Activated CD8-positive, alpha-beta memory T cell treated with anti-CD3 and anti-CD28 coated beads for 4 hours (primary cell): ENCODE measurements at places on chromosomes 7 and 10.

DNA sequence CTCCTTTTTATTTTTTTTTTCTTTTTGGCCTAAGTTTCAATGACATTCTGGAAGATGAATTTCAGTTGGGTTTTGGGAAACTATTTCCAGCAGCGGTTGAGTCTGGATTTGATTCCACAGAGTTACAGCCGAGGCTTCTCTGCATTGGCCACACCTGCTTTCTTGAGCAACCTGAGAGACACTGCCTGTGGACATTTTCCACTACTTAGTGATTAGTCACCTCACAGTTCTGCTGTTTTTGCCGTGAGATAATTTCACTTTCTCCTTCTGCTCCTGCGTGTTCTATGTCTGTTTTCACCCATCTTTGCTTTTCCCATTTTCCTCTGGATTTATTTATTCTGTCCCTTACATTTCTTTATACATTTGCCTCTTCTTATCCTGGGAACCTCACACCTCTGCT is 243.0 kb downstream of the BICC1 start:
- DNase-seq, result no peak

DNA sequence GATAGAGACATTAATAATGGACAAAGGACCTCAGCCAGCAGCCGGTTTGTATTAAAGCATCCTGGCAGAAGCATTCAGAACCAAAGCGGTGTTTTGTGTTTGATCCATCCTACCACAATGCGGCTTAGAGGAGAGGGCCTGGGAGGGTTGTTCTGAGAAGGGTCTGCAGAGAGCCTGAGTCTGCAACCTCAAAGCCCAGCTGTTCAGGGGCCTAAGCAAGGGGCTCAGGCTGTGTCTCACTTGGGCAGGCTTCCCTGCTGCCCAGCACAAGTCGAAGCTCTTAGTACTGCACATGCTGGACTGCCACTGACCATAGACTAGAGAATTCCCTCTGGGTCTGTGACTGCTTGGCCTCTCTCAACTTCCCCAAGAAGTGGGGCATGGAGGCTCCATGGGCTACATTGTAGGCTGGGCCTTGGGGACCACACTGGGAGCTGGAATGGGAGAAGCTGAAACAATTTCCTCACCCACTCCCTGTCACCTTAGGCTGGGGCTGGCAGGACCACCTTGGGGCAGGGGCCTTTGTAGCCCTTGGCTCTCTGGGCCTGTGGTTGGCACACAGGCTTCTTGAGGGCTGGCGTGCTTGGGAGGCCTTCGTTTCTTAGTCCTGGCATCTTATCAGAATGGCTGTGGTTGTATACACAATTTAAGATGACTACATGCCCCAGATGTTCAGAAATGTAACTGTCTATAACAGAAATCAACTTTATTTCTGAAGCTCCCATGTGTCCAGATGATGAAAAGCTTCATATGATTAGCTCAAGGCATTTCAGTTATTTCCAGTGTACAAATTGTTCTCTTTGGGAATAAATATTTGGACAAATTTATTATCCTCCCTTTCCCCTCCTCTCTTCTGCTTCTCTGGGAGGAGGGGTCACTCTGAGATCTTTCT is 44.5 kb downstream of the LRRC18 start:
- no peak for DNase-seq

- DNase-seq, result no peak
These were observed 18.1 kb upstream of the GSTK1 start for GRCh38 chr7:143245123-143245522.

DNA sequence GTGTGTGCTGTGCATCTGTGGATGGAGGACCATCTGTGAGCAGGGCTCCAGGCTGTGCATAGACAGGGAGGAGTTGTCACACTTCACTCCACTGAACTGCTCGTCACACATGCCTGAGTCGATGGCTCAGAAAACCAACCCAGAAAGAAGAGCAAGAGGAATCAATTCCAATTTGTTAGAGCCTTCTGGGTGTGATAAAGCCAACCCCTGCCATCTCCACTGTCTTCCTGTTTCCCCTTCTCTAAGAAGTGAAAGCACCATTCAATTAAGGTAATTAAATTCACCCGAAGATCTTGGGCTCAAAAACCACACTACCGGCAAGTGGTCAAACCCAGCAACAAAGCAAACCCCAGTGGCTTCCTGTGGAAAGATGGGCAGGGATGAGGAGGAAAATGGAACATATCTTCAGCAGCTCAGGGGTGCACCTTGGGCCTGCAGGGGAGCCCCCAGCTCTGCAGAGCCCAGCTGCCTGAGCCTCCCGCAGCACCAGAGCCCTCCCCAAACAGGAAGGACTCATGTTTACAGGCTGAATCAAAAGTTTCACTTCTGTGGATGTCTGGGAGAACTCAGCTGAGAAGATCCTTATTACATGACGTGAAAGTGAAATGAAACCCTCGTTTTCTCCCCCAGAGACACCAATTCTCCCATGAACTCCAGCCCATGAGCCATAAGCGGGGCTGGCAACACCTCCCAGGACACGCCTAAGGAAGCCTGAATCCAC is 10.9 kb downstream of the C10orf71 start:
- DNase-seq, result no peak

DNA sequence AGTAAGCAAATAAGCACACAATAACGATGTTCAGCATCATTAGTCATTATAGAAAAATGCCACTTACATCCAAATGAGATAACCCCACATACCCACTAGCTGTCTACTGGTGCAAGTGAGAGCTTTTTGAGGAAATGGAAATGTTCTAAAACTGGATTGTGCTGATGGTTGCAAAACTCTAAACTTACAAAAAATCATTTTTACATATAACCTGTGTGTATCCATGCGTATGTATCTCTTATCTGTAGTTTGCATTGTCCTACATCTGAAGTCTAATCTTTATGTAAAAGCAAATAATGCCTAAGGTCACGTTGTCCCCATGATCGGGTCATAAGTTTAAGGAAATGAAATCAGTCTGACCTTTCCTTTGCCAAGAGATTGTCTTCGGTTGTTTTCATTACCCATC is 81.6 kb upstream of the DNAJB6 start:
- DNase-seq, result no peak

DNA sequence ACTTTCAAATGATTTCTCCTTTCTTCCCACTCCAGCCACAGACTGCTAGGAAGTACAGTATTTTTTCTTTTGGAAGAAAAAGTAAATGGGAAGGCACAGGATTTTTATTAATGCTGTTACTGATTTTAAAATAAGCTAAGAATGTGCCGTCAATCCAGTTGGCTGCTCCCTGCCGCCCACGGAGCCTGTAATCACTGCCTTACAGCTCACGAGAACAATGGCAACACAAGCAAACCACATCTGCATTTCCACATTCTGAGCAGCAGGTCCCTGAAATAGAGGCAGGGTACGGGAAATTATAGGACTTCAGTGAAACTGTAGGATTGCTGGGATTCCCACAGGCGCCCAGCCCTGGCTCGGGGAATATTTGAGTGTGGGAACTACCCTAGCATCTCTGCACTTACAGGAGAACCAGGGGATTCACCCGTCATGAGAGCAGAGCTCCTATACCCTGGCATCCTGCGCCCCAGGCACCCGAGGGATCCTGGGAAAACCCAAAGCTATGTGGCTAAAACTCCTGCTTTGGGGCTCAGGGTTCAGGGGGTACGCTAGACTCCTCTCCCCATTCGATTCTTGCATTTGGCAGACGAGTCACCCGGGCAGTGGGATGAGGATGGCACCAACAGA is 72.9 kb upstream of the TNS3 start:
- no peak for DNase-seq

GRCh38 chr10:15760681-15761080 is 41.0 kb upstream of the ITGA8 start:
- no peak for DNase-seq

- DNase-seq, result no peak
These were observed 54.7 kb upstream of the VWC2 start for GRCh38 chr7:49718760-49719159.

DNA sequence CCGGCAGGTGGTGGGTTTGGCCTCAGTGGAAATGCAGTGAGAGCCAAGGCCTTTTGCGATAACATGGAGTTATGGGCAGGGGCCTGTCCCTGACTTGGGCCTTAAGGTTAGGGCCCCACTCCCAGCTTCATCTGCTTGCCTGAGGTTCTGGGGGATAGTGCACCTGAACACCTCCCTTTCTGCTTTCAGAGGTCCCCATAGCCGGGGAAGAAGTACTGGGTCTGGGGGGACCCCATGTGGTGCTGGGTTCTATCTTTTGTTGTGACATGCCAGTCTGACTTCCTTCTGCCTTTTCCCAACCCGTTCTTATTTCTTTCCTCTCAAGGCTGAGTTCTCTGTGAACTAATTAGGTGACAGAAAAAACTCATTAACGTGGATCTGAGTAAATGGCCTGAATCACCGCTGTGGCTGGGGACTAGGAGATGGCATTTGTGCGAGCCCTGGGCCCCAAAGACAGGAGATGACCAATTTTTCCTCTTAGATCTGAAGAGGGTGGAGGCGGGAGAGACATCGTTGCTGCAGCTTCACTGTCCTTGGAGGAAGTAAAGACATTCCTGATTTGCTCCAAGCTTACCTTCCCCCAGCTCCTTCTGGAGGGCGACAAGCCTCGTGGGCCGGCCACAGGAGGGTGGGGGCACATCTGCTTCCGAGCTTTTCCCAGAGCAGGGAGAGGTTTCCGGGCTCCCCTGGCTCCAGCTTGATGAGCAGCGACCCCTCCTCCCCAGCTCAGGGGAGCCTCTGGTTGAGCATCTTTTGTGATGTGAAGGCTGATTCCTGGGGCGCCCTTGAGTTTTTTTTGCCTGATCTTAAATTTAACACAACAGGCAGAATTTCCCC is 2.0 kb downstream of the AGAP3 start:
- DNase-seq, result no peak
